ENCODE measurements at places on chromosomes 4 and X.
A peak's percentile ranks its signal among the peaks of the same experiment; 100 is the strongest.

- no peak for DNase-seq
Measured at GRCh38 chr4:16351161-16351560, 124.9 kb upstream of the TAPT1 start.

DNA sequence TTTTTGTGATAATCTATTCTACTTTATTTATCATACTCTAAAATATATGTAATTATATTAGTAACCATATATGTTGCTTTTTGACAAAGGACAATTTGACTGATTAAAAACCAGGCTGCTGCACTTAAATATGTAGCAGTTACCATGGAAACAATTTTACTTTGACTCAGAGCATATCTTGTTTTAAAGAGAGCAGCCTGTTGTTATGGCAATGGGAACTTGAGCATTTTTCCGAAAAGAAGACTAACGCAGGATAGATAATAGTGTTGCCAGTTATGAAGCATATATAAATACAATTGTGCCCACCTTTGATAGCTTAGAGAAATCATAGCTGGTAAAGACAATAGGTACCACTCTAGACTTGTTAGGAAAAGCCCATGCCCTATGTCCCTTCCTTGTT lies 283.0 kb downstream of the GASK1B start:
- DNase-seq: no peak

GRCh38 chr4:181807771-181808170 lies 435.4 kb upstream of the TENM3 start:
- no peak for DNase-seq

DNA sequence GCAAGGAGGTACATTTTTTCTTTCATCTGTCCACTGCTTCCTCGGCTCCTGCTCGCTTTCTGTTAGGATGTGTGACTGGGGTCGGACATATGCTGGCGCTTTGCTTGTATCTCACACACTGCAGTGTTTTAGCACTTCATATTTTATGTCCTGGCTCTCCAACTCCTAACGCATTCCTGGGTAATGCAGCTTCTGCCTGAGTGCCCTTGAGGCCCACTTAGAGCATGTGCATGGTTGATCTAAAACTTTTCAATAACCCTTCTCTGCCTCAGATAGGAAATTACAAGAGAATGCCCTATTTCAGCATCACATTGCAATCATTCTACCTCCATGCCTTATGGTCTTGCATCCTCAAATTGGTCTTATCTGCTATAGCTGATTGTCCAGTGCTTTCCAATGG lies 65.3 kb downstream of the NEIL3 start:
- no peak for DNase-seq

- DNase-seq: peak; percentile 11
Measured at GRCh38 chrX:41110801-41111625, 25.8 kb downstream of the USP9X start.

DNA sequence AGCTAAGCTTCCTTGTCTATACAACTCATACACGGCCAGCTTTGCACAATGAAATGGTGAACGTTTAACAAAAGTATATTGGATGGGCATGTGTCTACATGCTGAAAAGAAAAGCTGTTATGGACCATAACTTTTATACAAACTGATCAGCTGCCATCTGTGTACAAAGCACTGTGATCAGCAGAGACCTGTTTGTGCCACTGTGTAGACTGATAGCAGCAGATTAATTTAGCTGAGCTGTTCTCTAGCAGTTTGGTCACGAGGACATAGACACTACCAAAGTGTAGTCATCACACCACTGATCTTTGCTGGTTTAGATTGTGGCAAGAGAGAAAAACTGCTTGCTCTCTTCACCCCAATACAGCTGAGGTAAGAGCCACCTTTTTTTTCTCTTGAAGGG lies 124.5 kb downstream of the RAPGEF2 start:
- no peak for DNase-seq

GRCh38 chr4:1055721-1056590 lies 44.5 kb downstream of the FGFRL1 start:
- peak; percentile 53 for DNase-seq

GRCh38 chr4:183408796-183409195 lies 35.6 kb upstream of the CDKN2AIP start:
- no peak for DNase-seq

DNA sequence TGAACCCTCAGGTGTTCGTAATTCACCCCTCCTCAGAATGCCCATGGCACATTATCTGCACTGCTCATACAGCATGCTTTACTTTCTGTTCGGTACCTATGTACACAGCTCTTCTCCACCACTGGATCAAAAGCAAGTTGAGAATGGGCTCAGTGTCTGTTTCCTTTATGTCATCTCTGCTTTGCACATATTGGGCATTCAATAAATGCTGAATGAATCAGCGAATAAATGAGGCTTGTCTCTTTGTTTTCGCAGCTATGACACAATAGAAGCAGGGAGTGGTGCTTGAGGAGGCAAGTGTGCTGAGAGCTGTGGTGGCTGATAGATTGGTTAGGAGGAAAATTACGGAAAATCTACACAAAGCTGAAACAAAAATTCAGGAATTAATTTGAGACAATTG lies 109.1 kb upstream of the VMA21 start:
- DNase-seq: no peak

DNA sequence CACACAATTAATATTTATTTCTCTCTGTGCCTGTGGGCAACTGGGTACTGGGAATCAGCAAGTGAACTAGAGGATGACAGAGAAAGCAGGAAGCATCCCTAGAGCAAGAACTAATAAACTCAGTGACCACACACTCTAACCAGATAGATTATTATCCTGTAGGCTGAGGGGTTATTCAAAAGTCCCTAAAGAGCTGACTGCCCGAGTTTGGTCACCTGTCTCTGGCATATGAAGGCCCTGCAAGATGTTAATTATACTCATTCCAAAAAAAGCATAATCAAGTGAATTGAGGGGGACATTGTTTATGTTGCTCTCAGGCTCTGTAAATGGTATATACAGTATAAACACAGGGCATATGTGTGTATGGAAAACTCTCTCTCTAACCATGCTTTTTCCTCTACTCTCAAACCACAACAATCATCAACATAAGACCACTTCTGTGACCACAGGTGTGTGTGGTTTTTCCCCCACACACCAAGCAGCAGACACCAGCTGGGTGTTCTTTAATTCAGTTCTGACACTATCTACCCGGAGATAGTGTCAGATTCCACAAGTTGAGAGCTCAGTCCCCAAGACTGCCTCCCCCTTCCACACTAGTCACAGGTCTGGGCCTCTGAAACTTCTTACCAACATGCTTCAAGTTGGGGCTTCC lies 6.2 kb upstream of the HPSE start:
- no peak for DNase-seq

GRCh38 chr4:84366161-84366560 lies 132.9 kb downstream of the NKX6-1 start:
- no peak for DNase-seq

DNA sequence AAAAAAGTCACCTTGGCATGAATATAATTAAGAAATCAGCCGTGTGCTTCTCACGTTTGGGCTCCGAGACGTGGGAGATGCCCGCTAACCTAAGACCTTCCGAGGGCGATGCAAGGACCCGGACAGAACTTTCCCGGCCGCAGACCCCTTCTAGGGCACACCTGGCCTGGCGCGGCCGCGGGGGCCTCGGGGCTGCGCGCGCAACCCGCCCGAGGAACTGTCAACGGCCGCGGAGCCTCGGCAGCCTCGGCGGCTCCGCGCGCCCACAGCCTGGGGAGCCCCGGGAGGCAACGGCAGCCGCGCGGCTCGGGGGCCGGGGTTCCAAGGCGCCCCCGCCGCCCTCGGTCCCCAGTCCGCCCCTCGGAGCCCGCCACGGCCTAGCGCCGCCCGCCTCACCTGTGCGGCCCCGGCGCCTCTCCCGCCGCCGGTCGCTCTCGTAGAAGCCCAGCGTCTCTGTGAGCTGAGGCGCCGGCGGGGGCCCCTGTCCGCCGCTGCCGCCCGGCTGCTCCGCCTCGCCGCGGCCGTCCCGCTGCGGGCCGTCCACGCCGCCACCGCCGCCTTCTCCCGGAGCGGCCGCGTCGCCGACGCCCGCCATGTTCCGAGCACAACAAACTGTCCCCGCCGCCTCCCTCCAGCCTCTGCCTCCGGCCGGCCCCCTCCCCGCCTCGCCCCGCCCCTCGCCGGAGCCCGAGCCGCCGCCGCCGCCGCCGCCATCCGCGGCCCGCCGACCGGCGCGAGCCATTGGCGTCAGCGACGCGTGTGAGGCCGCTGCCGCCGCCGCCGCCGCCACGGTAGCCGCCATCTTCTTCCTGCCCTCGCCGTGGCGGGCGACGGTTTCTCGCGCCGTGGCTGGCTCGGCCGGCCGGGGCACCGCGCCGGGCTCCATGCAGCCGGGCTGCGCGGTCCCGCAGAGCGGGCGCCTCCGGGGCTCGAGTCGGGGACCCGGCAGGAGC lies at the start of gene TAPT1:
Gene TAPT1, minus strand, starts transcription at position 609 of the 953 bp plus-strand sequence. Its CDS starts 14 bp downstream, at position 595.
- DNase-seq: peak; percentile 78

Data from fibroblast of skin of scalp (primary cell).